SW480 (cell line): ENCODE measurements at places on chromosomes 12 and 14.

DNA sequence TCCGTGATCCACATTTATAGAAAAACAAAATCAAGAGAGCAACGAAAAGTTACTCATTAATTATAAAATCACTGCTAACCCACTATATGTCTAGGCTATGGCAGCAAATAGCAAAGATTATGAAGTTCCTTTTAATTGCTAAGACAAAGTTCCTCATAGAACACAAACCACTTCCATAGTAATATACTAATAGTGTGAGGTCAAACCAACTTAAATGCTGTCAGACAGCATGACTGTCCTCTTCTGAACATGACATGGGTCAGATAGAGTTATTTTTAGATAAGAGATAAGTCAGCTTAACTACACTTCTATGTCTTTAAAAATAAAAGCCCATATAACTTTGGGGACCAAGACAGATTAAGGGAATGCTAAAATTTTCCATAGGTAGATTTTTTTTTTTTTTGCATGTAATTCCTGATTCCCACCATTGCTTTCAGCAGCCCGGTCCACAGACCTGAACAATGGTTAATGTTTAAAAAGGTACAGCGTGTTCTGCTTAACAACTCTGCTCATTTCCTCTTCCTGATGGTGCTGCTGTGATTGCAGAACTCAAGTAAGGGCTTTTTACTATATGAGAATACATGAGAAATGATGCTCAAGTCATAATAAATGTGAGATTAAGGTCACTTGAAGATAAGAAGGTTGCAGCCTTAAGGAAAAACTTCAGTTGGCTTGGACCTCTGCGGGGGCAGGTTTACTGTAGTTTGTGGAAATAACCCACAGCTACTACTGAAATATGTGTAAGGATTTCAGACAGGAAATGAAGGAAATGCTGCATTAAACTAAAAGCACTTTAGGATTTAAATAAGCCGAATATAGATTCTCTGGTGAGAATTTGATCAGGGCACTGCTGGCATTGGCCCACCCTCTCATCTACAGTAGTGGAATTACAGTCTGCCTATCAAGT lies 37.7 kb upstream of the DUSP6 start:
- DNase-seq = no peak

GRCh38 chr12:54959291-54960018 lies 25.1 kb downstream of the TESPA1 start:
- no peak for DNase-seq

GRCh38 chr12:8985213-8985754 lies 4.1 kb upstream of the KLRG1 start:
- DNase-seq = no peak

GRCh38 chr14:104157016-104157928 lies 18.9 kb downstream of the KIF26A start:
- DNase-seq = no peak

DNA sequence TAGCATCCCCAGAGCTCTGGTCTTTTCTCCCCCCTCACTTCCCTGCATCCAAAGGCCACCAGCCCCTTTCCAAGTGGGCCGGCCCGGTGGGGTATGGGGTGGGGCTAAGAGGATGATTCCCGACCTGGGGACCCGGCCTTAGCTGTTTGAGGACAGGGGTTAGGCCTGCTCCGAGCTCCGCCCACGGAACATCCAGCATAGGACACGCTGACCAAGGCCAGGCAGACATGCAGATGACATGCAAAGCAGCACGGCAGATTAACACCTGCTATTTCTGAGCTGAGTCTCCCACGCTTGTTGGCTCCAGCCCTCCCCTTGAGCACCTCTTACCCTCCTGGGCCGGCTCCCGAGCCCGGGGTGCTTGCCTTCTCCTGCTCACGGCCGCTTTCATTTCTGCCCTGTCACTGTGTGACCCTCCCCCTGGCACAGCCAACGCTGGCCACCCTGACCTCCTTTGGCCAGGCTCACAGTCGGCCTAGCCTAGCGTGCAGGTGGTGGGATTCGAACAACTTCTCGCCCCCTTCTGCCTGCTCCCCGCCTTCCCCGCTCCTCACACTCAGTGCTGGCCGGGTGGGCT lies 40.2 kb downstream of the TEAD4 start:
- no peak for DNase-seq

DNA sequence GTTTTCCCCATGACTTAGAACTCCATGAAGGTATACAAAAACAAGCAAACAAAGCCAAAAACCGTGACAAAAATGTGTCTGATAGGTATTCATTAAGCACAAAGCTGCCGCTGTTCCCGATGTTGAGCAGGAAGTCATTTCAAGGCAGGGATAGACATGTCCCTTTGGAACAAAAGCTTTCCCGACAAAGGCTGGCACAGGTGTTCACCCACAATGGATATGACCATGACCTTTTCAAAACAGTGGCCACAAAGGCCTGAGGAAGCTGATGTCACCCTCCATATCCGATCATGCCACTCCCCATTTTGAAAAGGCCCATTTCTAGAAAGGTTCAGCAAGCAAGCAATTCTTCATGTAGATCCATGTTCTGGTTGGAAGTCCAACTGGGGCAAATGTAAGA lies 279.1 kb downstream of the BTG1 start:
- peak; percentile 97 for DNase-seq

DNA sequence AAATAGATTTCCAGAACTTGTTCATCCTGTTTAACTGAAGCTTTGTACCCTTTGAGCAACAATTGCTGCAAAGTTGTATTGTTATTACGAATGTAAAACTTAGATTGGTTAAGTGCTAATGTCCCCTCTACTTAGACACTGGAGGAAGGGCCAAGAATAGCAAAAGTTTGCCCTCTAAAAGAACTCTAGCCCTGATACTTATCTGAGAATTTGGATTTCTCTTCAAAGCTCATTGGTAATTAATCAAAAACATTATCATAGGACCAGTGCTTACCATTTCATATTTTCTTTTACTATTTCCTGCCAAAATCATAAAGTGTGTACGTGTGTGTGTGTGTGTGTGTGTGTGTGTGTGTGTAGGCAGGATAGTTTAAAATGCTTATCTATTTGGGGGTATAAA lies 58.2 kb downstream of the LMNTD1 start:
- no peak for DNase-seq

DNA sequence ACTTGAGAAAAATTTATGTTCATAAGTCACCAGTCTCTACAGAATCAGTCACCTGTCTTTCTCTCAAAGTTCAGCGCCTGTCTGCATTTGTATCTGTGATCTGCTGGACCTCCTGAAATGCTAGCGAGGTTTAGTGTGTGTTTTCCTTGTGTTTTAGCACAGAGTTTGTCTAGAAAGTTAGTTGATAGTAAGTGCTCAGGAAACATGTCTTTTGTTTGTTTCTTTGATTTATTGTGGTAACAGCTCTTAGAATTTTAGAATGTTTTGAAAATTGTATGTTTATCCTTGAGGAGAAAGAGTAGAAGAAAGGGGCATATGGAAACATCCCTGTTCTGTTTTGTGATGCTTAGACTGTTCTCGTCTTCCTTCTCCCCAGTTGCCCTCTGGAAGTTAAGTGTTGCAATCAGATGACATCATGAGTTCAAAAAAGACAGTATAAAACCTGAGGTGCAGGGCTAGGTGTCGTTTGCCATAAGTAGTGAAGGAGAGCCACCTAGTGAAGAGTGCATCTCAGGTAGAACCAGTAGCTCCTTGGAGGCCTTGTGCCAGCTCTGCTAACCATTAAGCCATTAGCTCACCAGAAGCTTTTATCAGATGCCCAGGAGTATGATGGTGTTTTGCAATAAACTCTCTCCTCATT lies 44.8 kb downstream of the FBXW8 start:
- DNase-seq = peak; percentile 52

GRCh38 chr14:97920201-97920600 lies 1123.0 kb downstream of the VRK1 start:
- peak; percentile 3 for DNase-seq

- DNase-seq = peak; percentile 96
Measured at GRCh38 chr12:55996715-55997534, at the start of gene SUOX. SUOX (plus strand) TSS chr12:55997276; CDS start chr12:56002222, 4,946 bp downstream.

- DNase-seq = peak; percentile 21
Measured at GRCh38 chr14:46571970-46572369, 79.6 kb downstream of the RPL10L start.

DNA sequence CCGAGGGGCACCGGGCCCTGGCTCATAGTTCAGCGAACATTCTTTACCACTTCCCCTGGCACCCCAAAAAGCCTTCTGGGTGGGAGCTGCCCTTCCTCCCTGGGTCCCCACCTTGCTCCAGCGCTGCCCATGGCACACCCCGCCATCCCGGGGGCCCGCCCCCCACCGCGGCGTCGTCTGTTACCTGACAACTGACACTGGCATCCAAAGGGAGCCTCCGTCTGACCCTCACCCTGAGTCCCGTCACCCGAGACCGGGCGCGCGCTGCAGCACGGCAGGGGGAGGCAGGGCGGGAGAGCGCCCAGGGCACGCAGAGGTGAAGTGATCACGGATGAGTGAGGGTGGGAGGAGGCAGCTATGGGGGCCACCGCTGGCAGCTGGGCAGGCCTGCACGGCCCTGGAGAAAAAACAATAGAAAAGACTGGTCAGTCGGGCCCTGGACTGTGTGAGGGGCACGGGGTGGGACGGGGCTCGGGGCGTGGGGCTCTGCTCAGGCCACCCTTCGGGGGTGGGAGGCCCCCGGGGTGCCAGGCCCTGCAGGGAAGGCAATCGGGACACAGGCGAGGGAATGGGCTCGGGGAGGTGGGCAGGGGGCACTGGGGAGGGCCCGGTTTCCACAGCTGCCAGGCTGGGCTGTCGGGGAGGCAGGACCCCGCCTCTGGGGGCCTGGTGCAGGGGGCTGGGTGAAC lies 40.7 kb downstream of the BCL11B start:
- DNase-seq = no peak

- no peak for DNase-seq
Measured at GRCh38 chr12:12976366-12976765, 23.7 kb downstream of the HEBP1 start.

DNA sequence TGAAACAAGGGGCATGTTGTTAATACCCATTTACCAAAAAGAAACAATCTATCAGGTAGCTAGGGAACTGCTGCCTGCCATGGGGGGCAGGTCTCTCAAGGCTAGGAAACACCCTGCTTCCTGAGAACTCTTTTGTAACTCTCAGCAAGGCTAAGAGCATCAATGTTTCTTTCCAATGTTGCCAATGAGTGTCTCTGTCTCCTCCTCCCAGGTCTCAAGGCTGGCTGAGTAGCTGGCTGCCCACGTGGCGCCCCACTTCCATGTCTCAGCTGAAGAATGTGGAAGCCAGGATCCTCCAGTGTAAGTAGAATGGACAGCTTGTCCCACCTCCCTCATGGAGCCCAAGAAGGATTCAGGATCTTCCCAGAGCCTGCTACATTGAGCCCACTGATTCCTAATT lies 3.4 kb downstream of the ABHD4 start:
- no peak for DNase-seq

DNA sequence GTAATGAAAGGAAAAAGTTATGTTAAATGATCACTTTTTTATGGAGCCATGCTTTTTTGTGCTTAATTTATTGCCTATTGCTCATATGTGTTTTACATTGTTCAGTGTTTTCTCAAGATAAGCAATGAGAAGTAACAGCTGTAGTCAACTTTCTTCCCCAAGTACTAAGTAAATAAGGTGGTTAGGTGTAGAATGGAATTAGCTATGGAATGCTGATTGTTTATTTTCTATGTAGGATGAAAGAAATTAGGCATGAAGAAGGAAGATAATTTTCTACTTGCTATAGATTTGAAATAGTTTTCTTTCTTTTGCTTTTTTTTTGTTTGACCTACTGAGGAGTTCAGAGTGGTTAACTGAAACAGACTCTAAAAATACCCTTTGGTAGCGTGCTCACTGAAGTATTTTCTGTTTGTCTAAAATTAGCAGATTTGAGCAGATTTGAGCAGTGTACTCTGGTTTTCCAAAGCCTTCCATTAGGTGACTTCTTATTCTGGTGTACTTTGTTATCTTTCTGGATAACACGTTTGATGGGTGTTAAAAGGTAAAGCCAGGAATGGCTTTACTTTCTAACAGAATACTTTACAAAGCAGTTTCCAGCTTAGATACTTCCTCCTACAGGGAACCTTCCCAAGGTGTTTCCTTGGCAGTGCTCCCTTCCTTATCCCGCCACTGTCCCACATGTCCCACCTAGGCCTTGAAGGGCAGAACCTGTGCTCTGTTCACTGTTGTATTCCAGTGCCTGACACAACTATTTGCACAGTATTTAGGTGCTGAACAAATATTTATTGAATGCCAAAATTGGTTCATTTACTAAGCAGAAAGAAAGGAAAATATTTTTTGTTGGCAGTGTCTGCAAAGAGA lies 56.0 kb downstream of the RASSF3 start:
- no peak for DNase-seq

DNA sequence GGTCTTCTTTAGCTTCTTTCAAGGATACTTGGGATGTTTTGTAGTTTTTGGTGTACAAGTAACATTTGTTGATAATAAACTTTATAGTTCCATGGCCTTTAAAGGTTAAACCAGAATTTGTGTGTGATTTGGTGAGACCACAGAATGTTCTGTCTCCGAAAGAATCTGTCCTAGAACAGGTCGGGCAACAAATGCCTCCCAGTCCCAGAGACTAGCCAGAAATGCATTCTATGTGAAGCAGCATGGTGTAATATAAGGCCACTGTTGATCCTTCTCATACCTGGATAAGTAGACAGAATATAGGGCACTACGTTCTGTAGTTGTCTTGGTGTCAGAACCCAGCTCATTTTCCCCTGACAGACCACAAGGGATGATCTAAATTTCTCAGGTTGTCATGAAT lies 10.0 kb downstream of the STYK1 start:
- DNase-seq = no peak

DNA sequence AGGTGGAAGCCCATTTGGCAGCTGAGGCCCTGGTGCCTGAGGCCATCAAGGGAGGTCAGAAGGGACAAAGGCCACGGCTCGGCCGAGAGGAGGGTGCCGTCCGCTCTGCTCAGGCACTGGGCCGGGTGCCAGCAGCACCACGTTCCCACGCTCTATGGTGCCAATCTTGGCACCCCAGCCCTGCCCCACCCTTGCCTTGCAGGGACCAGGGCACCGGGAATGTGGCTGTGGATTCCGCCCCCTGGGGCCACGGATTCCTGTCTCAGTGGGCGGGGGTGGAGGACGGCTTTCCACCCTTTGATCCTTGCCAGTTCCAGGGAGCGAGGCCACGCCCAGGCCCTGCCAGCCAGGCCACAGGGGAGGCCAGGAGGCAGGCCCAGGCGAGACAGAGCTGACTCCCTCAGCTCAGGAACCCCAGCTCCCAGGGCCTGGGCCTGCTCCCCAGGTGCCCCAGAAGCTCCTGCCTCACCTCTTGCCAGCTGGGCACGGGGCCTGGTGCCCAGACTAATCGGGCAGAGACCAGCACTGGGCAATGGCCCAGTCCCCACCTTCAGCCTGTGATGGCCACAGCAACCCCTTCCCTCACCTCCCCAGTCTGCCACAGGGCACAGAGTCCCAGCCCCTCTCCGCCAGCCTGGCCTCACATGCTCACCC lies 26.4 kb upstream of the GPR132 start:
- peak; percentile 99 for DNase-seq
